ENCODE measurements at places on chromosomes 4 and X.
A peak's percentile ranks its signal among the peaks of the same experiment; 100 is the strongest.

GRCh38 chr4:101337688-101338087, 9.6 kb downstream of the PPP3CA start:
- H3K27me3 ChIP-seq = no peaks in the 10 kb centered on the region
- no peak overlapping the region for H3K27ac ChIP-seq
- peaks cover 16% of the 10 kb centered on the region for H3K4me1 ChIP-seq
- no peak for DNase-seq
- H3K36me3 ChIP-seq = no peaks in the 10 kb centered on the region
- H3K4me3 ChIP-seq = no peak overlapping the region

DNA sequence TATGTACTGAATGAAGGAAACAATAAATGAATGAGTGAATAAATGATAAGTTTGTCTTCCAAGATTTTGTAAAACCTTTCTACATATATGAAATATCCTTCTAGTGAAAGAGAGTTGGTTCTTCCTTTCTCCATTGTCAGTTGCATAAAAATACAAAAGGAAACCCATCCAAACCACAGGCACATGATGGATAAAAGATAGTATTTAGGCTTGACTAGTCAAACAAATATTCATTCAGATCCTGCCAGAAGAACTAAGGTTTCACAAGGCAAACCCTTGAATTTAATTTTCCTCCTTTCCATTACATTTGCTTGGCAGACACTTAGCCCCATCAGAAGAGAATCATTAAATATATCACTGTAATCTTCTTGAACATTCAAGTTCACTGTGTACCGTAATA, 208.4 kb downstream of the COL25A1 start:
- H3K4me3 ChIP-seq = no peak overlapping the region
- H3K4me1 ChIP-seq = no peaks in the 10 kb centered on the region
- H3K27ac ChIP-seq = no peak overlapping the region
- no peak for DNase-seq
- H3K36me3 ChIP-seq = no peaks in the 10 kb centered on the region
- no peaks in the 10 kb centered on the region for H3K27me3 ChIP-seq

- H3K36me3 ChIP-seq = no peaks in the 10 kb centered on the region
- peaks cover 4% of the 10 kb centered on the region for H3K4me1 ChIP-seq
- no peaks in the 10 kb centered on the region for H3K27me3 ChIP-seq
- DNase-seq = no peak
Observed at GRCh38 chrX:72687396-72687795, 26.7 kb downstream of the PHKA1 start.

GRCh38 chr4:14241574-14241973, 614.0 kb upstream of the BOD1L1 start:
- no peak for DNase-seq
- H3K27ac ChIP-seq = no peak overlapping the region
- H3K4me1 ChIP-seq = no peaks in the 10 kb centered on the region
- no peaks in the 10 kb centered on the region for H3K27me3 ChIP-seq
- H3K36me3 ChIP-seq = no peaks in the 10 kb centered on the region

- H3K27me3 ChIP-seq = no peaks in the 10 kb centered on the region
- H3K27ac ChIP-seq = no peak overlapping the region
- H3K4me1 ChIP-seq = peaks cover 22% of the 10 kb centered on the region
- no peaks in the 10 kb centered on the region for H3K36me3 ChIP-seq
- H3K4me3 ChIP-seq = no peak overlapping the region
- DNase-seq = no peak
Observed at GRCh38 chr4:73586040-73586439, 34.2 kb downstream of the RASSF6 start.

DNA sequence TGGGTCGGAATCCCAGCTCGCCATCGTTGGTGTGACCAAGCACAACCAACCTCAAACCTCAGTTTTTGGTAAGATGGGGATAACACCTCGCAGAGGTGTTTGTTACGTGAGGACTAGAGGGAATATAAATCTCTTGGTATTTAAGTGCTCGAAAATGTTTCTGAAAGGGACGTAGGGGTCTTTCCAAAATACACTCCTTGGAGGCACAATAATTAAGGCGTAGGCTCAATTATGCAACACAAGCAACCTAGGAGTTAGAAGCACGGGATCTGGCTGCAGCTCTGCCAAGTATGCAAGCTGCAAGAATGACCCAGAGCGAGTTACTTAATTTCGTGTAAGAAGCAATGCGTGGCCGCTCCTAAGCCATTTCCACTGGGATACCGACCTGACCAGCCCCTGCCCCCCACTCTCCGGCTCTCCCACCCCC, 552 bp downstream of the ADH5 start:
- peak overlapping the region; percentile 87 for H3K27ac ChIP-seq
- H3K4me3 ChIP-seq = peak overlapping the region; percentile 63
- no peaks in the 10 kb centered on the region for H3K27me3 ChIP-seq
- DNase-seq = peak; percentile 77
- no peaks in the 10 kb centered on the region for H3K36me3 ChIP-seq

- H3K36me3 ChIP-seq = no peaks in the 10 kb centered on the region
- H3K27ac ChIP-seq = no peak overlapping the region
- H3K4me1 ChIP-seq = no peaks in the 10 kb centered on the region
- H3K4me3 ChIP-seq = no peak overlapping the region
- no peak for DNase-seq
Observed at GRCh38 chr4:148539387-148539786, 97.2 kb upstream of the NR3C2 start.

- no peak overlapping the region for H3K27ac ChIP-seq
- H3K36me3 ChIP-seq = no peaks in the 10 kb centered on the region
- H3K27me3 ChIP-seq = no peaks in the 10 kb centered on the region
- no peak for DNase-seq
- H3K4me3 ChIP-seq = no peak overlapping the region
Observed at GRCh38 chr4:176156656-176157055, 38.7 kb downstream of the SPATA4 start.

GRCh38 chrX:133574716-133575115, 159.4 kb upstream of the GPC4 start:
- DNase-seq = no peak
- no peak overlapping the region for H3K4me3 ChIP-seq
- H3K36me3 ChIP-seq = no peaks in the 10 kb centered on the region
- H3K27ac ChIP-seq = no peak overlapping the region
- no peaks in the 10 kb centered on the region for H3K4me1 ChIP-seq
- no peaks in the 10 kb centered on the region for H3K27me3 ChIP-seq

- peak overlapping the region; percentile 25 for H3K27ac ChIP-seq
- H3K4me3 ChIP-seq = no peak overlapping the region
- peaks cover 17% of the 10 kb centered on the region for H3K4me1 ChIP-seq
- no peaks in the 10 kb centered on the region for H3K36me3 ChIP-seq
Observed at GRCh38 chrX:68842781-68843581, 14.2 kb downstream of the EFNB1 start.

GRCh38 chrX:150547375-150548115, 20.9 kb upstream of the MTM1 start:
- H3K27me3 ChIP-seq = no peaks in the 10 kb centered on the region
- peaks cover 19% of the 10 kb centered on the region for H3K4me1 ChIP-seq
- peak overlapping the region; percentile 76 for H3K27ac ChIP-seq
- H3K36me3 ChIP-seq = no peaks in the 10 kb centered on the region

DNA sequence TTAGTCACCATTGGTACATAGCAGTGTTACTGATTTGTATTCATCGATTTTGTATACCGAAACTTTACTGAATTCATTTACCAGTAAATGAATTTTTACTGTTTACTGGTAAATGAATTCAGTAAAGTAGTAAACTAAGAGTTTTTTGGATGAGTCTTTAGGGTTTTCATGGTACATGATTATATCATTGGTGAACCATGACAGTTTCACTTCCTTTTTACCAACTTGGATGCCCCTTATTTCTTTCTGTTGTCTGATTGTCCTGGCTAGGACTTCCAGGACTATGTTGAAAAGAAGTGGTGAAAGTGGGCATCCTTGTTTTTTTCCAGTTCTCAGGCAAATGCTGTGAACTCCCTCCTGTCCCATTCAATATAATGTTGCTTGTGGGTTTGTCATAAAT, 494.9 kb downstream of the GALNTL6 start:
- H3K4me3 ChIP-seq = no peak overlapping the region
- no peaks in the 10 kb centered on the region for H3K4me1 ChIP-seq
- no peak for DNase-seq
- H3K27ac ChIP-seq = no peak overlapping the region
- no peaks in the 10 kb centered on the region for H3K27me3 ChIP-seq

DNA sequence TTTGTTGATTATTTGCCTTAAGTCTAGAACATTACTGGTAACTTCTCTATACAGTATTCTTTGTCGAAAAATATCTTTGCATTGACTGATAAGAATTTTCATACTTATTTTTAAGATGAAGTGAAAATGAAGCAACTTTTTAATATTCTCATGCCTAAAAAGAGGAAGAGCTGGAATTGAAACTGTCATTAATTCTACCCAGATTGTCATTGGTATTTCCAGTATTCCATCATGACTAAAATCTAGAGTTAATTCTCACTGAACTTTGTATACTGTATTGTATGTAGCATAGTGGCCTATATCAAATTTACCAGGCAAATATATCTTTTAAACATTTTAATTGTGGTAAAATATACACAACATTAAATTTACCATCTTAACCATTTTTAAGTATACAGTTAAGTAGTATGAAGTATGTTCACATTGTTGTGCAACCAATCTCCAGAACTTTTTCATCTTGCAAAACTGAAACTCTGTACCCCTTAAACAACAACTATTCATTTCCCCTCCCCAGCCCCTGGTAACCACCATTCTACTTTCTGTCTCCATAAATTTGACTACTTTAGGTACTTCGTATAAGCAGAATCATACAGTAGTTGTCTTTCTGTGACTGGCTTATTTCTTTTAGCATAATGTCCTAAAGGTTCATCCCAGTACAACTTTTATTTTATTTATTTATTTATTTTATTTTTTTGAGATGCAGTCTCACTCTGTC, 24.3 kb upstream of the ZNF41 start:
- no peaks in the 10 kb centered on the region for H3K4me1 ChIP-seq
- no peaks in the 10 kb centered on the region for H3K27me3 ChIP-seq
- H3K27ac ChIP-seq = no peak overlapping the region
- DNase-seq = no peak
- no peak overlapping the region for H3K4me3 ChIP-seq

- H3K4me1 ChIP-seq = peaks cover 29% of the 10 kb centered on the region
- no peaks in the 10 kb centered on the region for H3K27me3 ChIP-seq
- H3K27ac ChIP-seq = no peak overlapping the region
- H3K4me3 ChIP-seq = no peak overlapping the region
Observed at GRCh38 chr4:89026542-89026941, 30.4 kb downstream of the FAM13A start.

Measured in body of pancreas (tissue), 4 donors.